ENCODE measurements at places on chromosomes 7 and 10. TPM values are rescaled to one million over a fixed set of nuclear protein-coding genes. Genes with fewer than 3 reads are reported as not detected.

- DNase-seq, result peak; percentile 71
Measured at GRCh38 chr10:122141821-122142640, 129.1 kb upstream of the BTBD16 start.

DNA sequence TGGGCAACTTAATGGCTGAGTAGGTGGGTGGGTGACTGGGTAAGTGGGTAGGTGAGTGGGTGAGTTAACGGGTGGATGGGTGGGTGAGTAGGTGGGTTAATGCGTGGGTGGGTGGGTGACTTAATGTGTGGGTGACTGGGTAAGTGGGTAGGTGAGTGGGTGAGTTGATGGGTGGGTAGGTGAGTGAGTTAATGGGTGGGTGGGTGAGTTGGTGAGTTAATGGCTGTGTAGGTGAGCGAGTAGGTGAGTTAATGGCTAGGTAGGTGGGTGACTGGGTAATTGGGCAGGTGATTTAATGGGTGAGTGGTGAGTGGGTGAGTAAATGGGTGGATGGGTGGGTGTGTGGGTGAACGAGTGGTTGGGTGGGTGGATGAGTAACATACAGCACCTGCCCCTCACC, 243.0 kb upstream of the MGMT start:
- no peak for DNase-seq

DNA sequence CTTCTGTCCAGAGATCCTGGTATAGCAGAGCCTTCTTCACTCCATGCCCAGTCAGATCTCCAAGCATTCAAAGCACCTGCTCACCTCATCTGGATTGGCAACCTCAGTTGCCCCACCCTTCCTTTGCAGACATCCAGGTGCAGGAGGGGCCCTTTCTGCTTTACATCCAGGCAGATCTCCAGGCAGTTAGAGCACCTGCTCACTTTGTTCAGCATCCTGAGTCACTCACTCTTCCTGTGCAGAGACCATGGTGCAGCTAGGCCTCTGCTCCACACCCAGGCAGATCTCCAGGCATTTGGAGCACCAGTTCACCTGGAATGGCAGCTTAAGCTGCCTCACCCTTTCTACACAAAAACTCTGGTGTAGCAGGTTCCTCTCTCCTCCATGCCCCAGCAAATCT, 153.1 kb downstream of the CDK14 start:
- DNase-seq, result no peak

GRCh38 chr10:106557951-106558733, 606.4 kb downstream of the SORCS1 start:
- no peak for DNase-seq

GRCh38 chr10:43809211-43809930, 160.7 kb upstream of the ZNF32 start:
- peak; percentile 78 for DNase-seq

DNA sequence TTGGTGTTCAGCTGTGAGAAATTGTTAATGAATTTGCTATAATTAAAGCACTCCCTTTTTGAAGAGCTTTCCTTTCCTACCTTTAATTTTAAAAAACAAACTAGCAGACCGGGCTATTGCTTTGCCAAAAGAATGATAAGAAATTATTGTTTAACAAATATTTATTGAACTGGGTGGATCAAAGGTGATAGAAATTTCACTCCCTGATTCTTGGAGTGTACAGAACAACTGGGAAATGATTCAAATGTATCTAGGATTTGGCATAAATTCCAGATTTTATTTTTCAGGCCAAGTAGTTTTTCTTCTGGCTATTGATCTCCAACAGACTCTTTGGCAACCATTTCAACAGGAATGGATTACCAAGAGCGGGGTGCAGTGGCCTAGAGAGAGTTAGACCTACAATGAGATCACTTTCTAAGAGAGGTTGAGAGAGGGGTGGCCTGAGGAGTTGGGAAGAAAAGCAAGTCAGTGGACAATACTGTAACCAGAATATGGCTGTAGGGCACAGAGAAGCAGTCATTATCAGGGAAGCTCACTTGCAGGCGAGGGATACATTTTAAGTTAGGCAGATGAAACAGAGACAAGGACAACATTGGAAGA, 71.9 kb downstream of the PLXDC2 start:
- no peak for DNase-seq

DNA sequence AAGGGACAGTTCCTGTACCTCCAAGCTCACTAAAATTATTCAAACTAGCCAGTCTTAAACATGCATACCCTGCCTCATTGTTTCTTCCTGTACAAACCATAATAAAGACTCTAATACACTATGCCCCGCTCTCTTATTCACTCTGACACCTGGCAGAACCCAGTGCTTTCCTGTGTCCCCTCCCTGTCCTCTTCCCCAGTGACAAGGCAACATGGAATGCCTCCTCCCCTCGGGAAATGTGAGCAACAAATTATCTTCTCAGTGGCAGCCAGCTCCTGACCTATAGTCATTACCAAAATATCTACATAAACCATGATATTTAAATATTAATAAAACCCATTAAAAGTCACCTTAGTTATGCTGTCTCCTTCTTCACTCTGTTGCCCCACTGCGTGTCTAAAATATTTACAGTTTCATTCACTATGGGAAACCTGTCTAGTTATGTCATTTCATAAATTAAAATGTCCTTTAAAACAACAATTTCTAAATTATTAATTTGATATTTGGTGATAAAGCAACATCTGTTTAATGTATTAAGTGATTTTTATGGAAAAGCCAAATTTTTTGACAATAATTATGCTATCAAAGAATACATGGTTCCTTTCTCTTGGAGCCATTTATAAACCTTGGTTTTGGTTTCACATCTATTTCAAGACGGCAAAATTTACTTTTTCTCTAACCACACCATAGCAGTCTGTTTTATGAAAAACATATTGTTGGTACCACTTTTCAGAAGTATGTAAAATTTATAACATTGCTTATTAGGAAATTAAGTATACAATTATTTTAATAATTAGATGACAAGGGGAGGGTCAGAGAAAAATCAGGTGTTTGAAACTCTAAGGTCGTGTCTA, 1355.2 kb downstream of the XPNPEP1 start:
- no peak for DNase-seq

GRCh38 chr10:35079763-35080162, 10.4 kb downstream of the CUL2 start:
- peak; percentile 58 for DNase-seq

GRCh38 chr7:98420966-98421612, 20.2 kb upstream of the BAIAP2L1 start:
- peak; percentile 35 for DNase-seq

DNA sequence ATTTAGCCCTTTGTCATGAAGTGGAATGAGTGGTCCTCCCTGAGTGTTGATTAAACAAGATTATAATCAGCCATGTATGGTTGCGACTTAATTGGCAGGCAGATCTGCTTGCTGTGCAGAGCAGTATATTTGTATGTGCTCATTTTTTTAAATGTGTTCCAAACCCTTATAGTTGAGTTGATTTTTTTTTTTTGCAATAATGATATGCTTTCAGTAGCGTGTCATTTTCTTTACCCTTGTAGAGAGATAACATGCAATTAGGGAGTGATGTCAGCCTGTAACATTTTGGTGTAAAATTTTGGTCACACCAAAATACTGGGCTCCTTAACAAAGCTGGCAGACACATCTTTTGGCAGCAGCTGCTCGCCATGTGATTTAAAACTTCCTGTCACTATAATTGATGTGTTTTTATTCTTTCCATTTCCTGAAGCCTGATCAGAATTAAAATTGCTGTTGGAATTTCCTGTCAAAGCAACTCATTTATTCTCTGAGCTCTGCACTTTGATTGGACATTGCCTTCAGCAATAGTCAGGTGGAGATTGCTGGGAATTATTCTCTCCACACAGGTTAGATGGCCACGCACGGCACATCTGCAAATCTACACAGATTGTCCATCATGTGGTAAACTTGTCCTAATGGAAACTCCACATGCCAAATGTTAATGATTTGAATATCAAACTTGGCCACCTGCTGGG, 125.3 kb downstream of the DYNC1I1 start:
- DNase-seq, result no peak

DNA sequence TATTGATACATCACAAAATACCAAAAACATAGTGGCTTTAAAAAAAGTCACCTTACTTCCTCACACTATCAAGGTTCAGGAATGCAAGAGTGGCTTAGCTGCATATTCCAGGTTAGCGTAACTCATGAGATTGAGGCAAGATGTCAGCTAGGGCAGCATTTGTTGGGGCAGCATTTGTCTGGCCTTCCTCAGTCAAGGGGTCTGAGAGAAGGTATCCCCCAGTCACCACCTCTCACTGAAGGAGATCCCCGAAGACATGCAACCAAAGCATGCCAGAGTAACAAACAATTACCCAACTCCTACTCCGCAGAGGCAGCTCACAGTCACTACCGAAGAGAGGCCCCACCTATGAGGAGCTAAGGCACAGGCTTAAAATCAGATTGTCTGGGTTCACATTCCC, 48.4 kb downstream of the C10orf71 start:
- no peak for DNase-seq

DNA sequence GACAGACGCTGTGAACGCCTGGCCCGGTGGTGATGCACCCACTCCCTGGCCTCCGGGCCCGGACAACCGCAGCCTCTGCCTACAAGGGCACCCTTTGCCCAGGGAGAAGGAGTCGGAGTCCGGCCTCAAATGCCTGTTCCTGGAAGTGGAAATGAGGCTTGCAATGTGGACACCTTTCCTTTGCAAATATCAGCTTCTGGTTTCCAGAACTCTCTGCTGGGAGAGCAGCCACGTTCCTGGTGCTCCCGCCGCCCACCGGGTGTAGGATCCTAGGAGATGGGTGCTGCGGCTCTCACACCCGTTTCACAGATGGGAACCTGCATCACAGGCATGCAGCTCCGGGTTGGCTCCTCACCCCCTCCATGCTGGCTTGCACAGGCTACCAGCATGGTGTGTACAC, 2.9 kb downstream of the FOXL3 start:
- no peak for DNase-seq

GRCh38 chr7:107166736-107167426, 1.9 kb upstream of the HBP1 start:
- DNase-seq, result no peak

GRCh38 chr10:73209705-73210104, 37.4 kb downstream of the DNAJC9 start:
- peak; percentile 39 for DNase-seq

DNA sequence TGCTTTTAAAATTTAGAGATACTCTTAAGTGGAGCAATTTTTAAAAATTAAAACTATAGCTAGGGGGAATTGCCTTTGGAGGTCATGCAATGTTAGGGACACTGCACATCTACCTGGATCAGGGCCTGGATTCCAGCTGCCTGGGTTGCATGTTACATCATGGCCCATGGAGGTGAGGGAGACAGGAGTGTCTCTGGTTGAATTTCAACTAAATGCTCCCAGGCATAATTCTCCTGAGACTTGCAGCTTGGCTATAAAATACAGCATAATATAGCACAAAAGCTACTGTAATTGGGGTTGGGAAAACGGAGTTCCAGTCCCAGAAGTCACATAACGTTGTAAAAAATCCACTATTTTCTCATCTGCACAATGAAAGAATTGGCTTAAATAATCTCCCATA, 782.5 kb downstream of the LRMDA start:
- no peak for DNase-seq

DNA sequence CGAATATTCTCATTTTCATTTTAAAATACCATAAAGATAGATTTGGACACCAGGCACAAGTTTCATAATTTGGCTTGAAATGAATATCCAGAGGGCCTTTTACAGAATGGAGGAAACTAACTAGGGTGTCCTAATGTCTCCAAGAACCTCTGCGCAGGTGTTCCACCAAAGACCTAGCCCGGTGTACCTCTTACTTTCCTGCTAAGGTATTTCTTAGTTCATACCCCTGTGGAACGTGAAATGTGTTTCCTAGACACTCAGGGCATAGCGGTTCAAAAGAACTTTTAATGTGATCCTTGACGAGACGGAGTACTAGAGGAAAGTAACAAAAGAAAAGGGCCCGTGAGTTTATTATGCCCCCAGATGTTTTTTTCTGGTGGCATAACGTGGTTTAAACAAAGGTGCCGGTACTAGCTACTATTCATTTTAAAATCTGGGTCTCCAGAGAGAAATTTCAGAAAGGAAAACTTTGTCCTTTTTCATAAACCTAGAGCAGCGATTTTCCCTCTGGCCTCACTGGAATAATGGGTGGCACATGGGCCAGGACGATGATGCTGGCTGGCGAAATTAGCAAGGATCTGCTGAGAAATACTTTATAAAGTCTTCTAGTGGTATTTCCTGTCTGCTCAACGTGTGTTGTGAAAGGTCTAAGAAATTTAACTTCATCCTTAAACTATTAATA, 1.4 kb downstream of the APBB1IP start:
- no peak for DNase-seq

GRCh38 chr7:66198469-66198868, 6.7 kb upstream of the TPST1 start:
- no peak for DNase-seq

GRCh38 chr7:156222151-156222550, 409.9 kb upstream of the SHH start:
- DNase-seq, result no peak

- no peak for DNase-seq
Measured at GRCh38 chr7:471191-471865, 48.3 kb downstream of the PDGFA start.

DNA sequence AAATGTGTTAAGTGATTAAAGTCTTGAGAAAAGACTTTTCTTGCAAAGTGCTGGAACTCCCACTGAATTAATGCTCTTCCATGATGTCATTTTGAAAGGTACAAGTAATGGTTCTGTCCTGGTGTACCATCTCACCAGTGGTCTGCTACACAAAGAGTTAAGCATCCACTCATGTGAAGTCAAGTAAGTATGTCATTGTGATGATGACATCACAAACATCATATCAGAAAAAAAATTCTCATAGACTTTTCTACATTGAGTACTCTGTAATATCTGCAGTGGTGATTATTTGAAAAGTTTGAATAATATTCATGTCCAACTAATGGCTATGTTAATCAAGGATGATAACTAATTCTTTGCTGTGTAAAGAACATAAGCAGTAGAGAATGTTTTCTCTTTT, 22.6 kb downstream of the WDR11 start:
- no peak for DNase-seq

DNA sequence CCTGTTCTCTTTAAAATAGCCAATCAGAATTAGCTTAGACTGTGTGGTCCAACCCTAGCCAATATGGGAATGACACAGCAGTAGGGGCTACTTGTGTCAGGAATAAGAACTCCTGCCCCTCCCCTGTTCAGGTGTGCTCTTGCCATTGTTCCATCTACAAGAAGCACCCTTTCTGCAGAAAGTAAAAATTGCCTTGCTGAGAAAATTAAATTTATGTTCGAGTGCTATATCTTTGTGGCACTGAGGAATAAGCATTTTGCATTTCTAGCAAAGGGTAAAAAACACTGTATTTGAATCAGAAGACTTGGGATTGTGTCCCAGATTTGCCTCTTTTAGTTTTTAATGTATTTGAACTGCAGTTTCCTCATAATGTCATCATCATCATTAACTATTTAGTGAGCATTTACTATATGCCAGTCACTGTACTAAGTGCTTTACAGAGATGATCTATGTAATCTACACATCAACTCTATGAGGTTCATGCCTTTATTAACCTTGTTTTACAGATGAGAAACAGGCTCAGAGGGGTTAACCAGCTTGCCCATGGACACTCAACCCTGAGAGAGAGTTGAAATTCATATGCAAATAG, 28.9 kb upstream of the XRCC2 start:
- DNase-seq, result no peak

Gene FEZF1
- total RNA-seq, result not detected

Gene PON3
- total RNA-seq, result not detected

Gene CALU
- total RNA-seq, result 672 TPM

Gene CAPZA2
- 283 TPM for total RNA-seq

Gene ERVW-1
- total RNA-seq, result not detected

Gene ZNRF2
- total RNA-seq, result 19.4 TPM

Gene DEPP1
- 37.4 TPM for total RNA-seq

Gene GET4
- total RNA-seq, result 47.6 TPM

Gene CYP3A7
- 0.29 TPM for total RNA-seq
